GM12892 (cell line): ENCODE measurements at places on chromosomes 1 and 21.

DNA sequence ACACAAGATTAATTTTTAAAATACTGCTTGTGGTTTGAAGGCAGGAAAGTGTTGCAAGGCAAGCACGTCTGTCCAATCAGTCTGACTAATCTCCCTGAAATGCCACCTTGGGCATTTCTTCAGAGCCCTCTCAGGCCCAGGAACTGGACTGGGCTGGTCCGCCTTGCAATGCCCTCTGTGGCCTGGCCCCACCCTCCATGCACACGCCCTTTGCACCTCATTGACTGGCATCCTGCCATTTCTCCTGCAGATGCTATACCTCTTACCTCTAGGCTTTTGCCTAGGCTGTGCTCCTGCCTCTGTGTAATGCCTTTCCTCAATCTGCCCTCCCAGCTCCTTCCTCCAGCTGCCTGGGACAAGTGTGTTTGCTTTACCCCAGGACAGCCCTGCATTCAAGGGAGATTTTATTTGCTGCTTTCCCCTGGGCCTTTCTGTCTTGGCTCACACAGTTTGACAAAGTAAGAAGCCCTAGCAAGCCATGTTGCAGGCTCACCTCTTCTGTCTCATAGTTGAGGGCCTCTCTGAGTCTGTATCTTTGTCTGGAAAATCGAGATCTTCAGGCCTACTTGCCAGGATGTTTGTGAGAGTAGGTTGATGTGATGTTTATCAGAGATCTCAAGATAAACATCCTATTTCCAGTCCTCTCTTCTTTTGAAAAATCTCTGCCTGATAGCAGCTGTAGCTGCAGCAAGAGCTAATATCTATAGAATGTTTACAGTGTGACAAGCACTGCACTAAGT lies 149.2 kb upstream of the JUN start:
- DNase-seq, result no peak

DNA sequence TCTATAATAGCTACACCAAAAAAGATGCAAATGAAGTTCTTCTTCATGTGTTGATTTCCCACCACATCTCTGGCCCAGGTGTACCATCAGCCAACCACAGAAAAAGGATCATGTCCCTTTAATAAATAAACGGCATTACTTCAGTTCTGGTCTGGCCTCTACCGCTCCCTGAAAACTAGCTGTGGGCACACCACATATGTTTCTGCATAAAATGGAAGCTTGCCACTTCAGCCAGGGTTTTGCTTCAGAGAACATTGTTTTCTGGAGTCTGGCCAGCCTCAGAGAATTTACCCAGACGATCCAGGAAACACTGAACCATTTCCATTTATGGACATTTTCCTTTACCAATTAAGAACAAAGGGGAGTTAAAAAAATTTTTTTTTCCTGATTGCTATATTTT lies 5.8 kb upstream of the LAMC2 start:
- DNase-seq, result no peak

GRCh38 chr1:56512724-56513494 lies 66.5 kb downstream of the PLPP3 start:
- no peak for DNase-seq

DNA sequence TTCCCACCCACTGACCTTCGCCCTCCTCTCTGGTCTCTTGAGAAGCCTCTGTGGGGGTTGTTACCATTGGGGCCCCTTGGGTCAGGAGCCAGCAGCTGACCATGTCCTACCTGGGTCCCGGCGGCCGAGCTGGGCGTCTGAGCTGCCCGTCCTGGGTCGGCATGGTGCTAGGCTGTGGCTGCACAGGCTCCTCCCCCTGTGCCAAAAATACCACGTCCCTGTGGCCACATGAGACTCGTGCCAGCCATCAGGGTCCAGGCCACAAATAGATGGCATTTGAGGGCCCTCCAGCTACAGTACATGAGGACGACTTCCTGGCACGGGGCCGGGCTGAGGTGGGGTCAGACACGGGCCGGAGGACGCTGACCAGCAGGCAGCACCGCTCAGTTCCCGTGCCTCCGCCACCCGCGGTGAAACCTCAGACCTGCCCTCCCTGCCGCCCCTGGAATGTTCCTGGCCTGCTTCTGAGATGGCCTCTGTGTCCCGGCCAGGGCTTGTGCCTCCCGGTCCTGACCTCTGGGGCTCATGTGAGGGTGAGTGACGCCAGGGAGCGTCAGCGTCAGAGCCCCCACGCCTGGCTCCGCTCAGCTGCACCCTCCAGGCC lies at the start of gene PERM1:
PERM1 (minus strand) TSS at position 139 of the 604 bp plus-strand sequence. CDS start 1,064 bp downstream, outside the sequence.
- DNase-seq, result no peak

DNA sequence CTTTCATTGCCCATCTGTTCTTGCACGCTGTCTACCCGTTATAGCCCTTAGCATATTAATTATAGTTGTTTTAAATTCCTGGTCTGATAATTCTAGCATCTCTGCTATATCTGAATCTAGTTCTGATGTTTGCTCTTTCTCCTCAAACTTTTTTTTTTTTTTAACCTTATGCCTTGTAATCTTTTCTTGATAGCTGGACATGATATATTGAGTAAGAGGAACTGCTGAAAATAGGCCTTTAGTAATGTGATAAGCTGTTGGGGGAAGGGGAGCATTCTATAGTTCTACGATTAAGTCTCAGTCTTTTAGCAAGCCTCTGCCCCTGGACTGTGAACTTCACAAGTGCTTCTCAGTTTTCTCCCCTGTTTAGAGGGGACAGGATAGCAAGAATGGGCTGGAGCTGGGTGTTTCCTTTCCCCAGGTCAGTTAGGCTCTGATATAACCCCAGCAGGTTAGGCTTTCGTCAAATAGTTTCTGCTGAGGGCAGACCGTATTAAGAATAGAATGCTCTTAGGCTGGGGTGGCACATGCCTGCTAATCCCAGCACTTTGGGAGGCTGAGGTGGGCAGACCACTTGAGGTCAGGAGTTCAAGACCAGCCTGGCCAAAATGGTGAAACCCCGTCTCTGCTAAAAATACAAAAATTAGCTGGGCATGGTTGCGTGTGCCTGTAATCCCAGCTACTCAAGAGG lies 62.2 kb downstream of the ZFYVE9 start:
- DNase-seq, result no peak

DNA sequence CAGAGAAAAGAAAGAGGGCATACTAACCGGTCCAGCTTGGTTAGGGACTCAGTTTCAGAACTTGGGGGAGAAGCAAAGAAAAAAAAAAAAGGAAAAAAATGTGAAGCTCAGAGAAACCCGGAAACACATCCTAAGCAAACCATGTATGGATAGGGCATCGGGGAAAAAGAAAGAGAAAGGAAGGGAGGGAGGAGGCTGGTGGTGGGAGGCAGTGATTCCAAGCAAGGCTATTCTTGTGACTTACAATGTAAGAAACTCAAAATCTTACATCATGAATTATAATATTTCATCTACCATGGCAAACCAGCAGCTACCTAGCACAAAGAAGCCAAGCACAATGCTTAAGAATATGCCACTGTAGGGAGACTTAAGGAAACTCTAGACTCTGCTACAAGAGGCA lies 60.3 kb downstream of the UBR4 start:
- DNase-seq, result no peak

DNA sequence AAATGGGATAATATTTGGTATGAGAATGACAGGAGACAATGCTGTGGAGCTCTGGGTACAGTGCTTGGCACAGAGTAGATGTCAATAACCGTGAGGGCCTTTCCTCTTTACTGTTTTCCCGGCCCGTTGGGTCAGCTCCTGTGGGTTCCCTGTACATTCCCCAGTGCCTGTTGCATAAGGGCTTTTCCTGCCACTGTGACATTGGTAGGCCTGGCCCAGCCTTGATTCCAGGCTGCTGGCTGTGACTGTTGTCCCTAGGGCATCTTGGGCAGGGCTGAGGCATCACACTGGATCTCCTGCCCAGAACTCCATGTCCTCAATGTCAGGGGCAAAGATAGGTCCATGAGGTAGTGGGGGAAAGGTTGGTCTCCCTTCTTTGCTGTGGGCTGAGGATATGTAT lies 25.8 kb upstream of the MYCL start:
- DNase-seq, result no peak

- DNase-seq, result no peak
Measured at GRCh38 chr1:110076789-110077500, 6.5 kb upstream of the ALX3 start.

GRCh38 chr1:99869304-99869703 lies 19.1 kb downstream of the AGL start:
- no peak for DNase-seq

GRCh38 chr1:28171246-28171645 lies 5.2 kb downstream of the PTAFR start:
- no peak for DNase-seq

DNA sequence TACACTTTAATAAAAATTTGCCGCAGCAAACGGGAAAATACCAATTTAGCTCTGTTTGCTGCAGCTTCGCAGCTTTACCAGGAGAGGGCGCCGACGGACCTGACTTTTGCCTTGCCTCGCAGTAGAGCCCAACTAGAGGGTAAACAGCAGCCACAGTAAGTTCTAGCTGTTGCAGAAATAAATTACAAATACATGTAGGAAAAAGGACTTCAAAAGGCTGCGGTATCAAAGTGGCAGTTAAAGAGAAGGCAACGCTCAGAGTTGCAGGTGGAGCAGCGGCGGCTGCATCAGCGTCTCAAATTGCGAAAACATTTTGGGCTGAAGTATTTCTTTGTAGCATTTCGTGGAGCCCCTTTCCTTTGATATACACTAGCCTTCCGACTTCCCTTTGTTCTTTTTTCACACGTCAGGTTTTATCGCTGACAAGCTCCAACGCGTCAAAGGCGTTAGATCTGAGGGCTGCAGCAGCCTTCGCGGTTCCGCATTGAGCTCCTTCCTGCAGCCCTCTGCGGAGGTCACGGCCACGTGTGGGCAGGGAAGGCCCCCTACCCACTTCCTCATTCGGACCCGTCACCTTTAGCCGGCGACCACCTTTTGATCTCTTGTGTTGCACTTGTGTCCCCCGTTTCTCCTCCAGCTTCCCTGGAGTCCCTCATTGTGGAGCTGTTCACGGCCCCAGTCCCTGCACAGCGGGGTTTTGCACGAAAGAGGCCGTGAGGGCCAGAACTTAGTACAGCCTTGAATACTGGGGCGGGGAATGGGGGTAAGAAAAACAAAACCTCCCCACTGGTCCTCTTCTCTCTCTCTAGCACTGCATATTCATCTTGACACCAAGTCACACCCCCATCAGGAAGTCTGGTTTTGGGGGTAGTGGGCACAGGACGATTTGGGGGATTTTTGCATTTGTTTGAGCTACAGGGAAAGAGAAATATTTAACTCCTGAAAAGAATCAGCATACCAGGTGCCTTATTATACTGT lies 72.8 kb downstream of the S1PR1 start:
- no peak for DNase-seq

DNA sequence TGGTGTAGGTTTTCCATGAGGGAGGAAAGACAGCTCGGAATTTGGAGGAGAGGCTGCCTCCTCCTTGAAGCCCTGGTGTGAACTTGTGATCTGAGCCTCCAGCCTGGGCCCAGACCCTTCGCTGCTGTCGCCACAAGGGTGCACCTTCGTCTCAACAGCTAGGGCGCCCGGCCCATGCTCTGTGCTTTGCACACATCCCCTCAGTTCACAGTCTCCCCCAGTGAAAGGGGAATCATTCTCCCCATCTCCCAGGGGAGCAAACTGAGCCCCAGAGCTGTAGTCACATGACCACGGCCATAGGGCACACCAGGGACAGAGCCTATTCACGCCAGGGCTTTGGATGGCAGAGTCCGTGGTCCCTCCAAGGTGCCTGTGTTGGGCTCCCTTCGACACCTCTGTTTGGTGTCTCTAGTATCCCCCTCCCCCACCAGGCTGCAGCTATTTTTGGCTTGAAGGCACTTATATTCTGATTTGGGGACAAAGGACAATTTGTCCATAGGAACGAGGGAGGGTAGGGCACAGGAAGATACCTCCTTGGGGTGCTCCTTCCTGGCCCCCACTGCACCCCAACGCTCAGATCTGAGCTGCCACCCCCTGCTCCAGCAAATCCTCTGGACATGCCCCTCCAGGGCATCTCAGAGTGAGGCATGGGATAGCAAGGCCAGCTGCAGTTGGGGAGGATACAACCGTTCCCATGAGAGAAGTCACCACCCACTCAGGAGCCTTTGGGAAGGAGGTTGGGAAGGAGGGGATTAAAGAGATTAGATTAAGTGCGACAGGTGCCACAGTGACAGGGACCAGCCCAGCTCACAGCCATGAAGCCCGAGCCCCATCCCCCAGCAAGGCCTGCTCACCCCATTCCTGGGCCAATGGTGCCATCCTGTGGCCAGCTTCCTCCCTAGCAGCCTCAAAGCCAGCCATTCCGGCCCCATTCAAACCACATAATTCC lies 15.7 kb downstream of the MATN1 start:
- peak; percentile 78 for DNase-seq

GRCh38 chr1:243471026-243471685 lies 215.3 kb downstream of the SDCCAG8 start:
- no peak for DNase-seq
